Stimulated activated CD8-positive, alpha-beta memory T cell treated with anti-CD3 and anti-CD28 coated beads, Interleukin-7, amount 100 ng/mL, for 4 hours (primary cell): ENCODE measurements at places on chromosomes 1 and 21.

GRCh38 chr1:226407497-226408284 lies at the start of gene PARP1:
Gene PARP1, minus strand, starts transcription at chr1:226408093. Its CDS starts 164 bp downstream, at chr1:226407929.
- DNase-seq, result peak; percentile 85

DNA sequence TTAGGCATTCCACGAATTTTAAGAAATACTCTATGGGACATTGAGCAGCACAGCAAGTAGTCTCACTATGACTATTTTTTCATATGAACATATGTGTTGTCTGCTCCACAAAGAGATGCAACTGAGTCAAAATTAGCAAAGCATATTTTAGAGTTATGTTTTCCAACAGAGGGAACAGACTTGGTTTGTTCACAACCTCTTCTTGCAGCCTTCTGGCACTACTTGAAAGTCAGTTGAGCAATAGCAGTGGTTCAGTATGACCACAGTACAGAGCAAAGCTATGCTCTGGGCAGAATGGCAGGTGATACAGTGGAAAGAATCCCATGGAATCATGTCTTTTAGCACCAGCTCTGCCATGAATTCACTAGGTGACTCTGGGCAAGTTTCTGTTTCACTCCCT lies 5.2 kb downstream of the CCN1 start:
- DNase-seq, result no peak

GRCh38 chr1:186418503-186418902 lies 42.4 kb downstream of the PDC start:
- DNase-seq, result no peak

GRCh38 chr1:205519541-205520131 lies 15.2 kb downstream of the CDK18 start:
- no peak for DNase-seq

DNA sequence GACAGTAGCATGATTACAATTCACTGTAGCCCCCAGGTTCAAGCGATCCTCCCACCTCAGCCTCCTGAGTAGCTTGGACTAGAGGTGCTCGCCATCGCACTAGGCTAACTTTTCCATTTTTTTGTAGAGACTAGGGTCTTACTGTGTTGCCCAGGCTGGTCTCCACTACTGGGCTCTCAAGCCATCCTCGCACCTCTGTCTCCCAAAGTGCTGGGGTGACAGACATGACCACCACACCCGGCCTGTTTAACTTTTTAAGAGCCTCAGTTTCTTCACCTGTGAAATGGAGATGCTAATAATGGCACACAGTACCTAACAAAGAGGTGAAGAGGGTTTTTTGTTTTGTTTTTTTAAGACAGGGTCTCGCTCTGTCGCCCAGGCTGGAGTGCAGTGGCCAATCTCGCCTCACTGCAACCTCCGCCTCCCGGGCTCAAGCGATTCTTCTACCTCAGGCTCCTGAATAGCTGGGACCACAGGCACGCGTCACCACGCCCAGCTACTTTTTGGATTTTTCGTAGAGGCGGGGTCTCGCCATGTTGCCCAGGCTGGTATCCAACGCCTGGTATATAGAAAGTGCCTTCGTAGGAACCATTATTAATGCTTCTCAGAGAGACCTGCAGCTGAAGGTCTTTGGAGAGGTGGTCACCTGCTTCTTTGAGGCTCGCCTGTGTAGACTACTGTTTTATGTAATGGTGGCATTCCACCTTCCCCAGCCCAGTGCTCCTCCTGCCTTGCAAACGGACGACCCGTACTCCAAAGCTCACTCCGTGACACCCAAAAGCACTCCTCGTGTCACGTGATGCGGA lies 567 bp downstream of the PMVK start:
- no peak for DNase-seq

GRCh38 chr21:28828981-28829380 lies 163.7 kb downstream of the LTN1 start:
- DNase-seq, result no peak

GRCh38 chr1:83942914-83943313 lies 56.0 kb downstream of the TTLL7 start:
- DNase-seq, result no peak

GRCh38 chr1:41919764-41920397 lies 1.2 kb upstream of the HIVEP3 start:
- DNase-seq, result peak; percentile 73

GRCh38 chr21:34935452-34935851 lies 113.7 kb downstream of the RUNX1 start:
- DNase-seq, result no peak

- no peak for DNase-seq
Observed at GRCh38 chr1:183285746-183286145, 99.7 kb downstream of the LAMC2 start.

DNA sequence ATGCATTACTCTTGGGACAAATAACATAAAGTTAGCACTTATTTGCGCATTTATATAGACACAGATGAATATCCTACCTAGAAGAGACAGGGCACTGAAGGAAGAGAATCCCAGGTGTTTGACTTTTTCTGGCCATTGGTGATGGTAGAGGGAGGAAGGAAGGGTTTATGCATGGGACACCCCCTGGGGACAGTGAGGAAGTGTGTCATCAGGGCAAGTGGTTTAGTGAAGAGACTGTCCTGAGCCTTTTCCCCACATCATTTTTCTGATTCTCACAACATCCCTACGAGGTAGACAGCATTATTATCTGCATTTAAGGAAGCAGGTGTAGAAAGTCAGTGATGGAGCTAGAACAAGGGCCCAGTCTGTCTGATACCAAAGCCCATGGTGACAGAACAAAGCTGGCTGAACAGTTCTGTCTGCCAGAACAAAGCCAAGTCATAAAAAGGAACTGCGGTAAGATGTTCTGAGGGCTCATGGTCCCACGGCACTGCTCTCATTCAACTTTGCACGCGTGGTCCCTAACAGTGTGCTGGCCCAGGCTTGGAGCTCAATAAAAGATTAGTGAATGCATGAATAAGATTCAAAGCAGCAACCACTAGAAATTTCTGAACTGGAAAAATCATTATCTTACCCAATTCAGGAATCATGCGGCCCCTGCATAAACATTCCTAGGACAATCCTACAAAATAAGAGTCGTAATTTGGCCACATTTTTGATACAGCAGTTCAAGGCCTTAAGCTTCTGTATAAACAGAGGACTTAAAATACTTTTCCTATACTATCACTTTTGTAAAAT lies 12.2 kb upstream of the CDC42BPA start:
- DNase-seq, result no peak

GRCh38 chr1:162458236-162458635 lies 39.4 kb upstream of the UHMK1 start:
- no peak for DNase-seq

GRCh38 chr1:99771513-99771918 lies 5.1 kb upstream of the FRRS1 start:
- DNase-seq, result no peak

GRCh38 chr21:45737485-45738166 lies 94.1 kb downstream of the PCBP3 start:
- DNase-seq, result no peak

DNA sequence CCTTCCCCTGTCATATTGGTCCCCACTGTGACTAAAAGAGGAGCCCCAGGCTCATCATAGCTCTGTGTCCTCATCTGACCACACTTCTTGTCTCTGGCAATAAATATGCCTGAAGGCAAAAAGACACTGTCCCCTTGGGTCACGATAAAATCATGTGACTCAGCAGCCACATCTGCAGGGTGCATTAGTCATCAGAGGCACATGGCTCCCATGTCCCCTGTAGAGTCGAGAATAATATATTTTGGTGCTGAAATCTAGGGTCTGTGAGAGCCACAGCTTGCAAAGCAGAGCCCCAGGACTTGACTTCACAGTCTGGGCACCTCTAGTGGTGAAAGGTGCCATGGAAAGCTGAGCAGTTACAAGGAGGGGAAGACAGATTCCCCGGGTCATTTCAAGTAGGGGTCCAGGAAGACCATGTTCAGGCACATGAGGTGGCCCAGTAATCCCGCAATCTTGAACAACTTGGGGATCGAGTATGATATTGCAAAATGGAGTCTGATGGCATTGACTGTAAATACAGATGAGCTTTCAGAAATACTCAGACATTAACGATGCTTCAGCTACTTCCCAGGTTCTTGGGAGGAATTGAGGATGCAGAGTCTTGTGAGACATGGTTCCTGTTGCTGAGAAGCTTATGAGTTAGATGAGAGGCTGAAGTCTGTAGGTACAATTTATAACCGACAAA lies 68.6 kb downstream of the SLC35F3 start:
- no peak for DNase-seq
